Umbilical cord (tissue), 2 donors: ENCODE measurements at places on chromosomes 1 and 21.

GRCh38 chr1:151036356-151036755, at the start of gene BNIPL:
Gene BNIPL (plus strand): TSS chr1:151036586. CDS start chr1:151036726, 140 bp downstream.
- DNase-seq = peak; percentile 53

DNA sequence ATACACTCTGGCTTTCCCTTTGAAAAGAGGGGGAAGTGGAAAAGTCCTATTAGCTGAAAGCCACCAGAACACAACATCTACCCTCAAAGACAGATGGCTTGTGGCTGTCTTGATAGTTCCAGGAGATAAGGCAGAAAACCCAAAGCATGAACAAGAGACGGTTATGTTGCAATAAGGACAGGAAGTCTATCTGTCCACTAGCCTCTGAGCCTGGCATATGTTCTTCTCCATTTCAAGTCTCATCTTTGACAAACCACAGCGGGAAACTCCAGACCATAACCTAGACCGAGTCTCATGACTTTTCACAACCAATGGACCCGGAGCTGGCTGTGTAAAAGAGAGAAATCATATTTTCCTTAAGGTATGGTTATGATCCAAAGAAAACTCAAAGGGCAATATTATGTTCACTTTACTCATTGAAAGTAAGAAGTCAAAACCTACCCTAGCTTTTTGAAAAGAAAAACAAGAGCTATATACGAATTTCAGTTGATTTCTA, 33.8 kb downstream of the DUSP10 start:
- peak; percentile 53 for DNase-seq

DNA sequence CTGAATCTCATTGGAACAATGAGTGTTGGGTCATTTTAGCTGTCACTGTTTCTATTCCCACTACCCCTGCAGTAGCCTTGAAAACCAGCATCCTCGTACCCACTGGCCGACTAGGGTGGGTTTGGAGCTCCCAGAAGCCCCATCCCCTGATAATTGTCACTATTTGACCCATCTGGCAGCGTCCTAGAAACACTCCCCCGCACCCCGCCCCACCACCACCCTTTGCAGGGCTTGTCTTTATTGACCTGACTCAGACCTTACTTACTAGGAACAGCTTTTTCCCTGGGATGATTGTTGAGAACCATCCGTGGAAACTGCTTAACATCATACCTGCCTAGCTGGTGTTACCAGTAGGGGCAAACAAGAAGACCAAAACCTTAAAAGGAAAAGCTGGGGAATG, 28.4 kb upstream of the AGPAT3 start:
- DNase-seq = no peak

DNA sequence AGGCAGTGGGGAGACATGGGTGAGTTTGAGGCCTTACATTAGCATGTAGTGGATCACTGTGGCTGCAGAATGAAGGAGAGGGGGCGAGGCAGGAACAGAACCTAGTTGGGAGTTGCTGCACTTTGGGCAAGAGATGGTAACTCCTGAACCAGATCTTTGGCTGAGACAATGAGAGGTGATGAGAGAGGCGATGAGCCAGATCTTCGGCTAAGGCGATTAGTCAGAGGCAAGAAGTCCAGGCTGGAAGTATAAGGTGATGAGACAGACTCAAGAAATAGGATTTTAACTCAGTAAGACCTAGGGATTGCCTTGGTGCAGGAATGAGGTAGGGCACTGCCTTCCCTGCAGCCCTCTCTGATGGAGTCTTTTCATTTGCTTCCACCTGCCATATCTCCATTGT, 9.1 kb upstream of the ARTN start:
- no peak for DNase-seq

GRCh38 chr1:17447501-17447992, 8.1 kb upstream of the RCC2 start:
- DNase-seq = no peak

DNA sequence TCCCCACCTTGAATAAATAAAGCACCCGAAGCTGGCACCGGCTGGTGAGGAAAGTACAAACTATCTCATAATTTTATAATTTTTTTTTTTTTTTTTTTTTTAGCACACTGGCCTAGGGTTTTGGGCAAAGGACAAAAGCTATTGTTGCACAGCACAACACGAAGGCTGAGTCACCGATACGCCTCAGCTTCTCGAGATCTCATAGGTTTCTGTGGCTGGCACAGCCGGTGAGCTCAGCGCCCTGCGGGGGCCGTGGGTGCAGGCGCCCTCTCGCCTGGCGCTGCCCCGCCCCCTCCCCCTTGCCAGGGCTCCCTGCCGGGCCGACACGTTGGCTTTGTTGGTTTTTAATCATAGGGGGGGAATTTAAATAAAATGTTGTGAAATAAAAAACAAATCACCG, 17.2 kb downstream of the CASZ1 start:
- no peak for DNase-seq
